CD4-positive, alpha-beta T cell (primary cell): ENCODE measurements at places on chromosomes 12 and 14.

DNA sequence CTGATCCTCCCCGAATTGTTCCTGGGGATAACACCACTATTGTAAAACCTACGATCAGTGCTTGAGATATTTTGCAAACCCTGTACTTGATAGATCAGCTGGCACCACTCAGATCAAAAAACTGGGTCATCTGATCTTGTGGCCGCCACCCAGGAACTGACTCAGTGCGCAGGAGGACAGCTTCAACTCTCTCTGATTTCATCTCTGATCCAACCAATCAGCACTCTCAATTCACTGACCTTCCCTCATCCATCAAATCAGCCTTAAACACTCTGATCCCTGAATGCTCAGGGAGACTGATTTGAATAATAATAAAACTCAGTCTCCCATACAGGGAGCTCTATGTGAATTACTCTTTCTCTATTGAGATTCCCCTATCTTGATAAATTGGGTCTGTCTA, 4.2 kb upstream of the XPOT start:
- no peak for DNase-seq

DNA sequence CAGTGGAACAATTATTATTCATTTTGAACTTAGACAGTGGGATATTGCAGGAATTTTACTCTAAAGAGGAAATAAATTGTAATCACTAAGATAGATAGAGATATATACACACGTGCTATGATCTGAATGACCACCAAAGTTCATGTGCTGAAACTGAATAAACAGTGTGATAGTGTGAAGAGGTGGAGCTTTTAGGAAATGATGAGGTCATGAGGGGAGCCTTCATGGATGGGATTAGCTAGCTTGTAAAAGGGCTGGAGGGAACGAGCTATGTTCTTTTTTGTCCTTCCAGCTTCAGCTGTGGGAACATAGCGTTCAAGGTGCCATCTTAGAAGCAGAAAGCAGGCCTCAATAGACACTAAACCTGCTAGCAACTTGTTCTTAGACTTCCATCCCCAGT, 191.5 kb upstream of the LRIG3 start:
- no peak for DNase-seq

GRCh38 chr12:89657066-89657465, 51.6 kb downstream of the ATP2B1 start:
- DNase-seq: no peak

DNA sequence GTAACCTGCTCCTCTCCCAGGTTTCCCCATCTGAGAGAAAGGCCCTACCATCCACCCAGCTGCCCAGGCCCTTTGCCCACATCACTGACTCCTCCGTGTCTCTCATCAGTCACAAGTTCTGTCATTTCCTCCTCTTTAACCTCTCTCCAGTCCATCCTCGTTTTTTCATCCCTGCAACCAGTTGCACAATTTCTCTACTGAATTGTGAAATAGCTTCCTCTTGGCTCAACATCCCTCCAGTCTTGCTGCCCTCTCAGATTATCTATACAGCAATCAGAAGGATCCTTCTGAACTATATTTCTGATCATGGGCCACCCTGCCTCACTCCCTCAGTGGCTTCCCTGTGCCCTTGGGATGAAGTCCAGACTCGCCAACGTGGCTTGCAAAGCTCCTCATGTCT, 6.8 kb downstream of the FAM161B start:
- no peak for DNase-seq

- DNase-seq: no peak
These were observed 212.1 kb downstream of the GXYLT1 start for GRCh38 chr12:41932470-41932991.

DNA sequence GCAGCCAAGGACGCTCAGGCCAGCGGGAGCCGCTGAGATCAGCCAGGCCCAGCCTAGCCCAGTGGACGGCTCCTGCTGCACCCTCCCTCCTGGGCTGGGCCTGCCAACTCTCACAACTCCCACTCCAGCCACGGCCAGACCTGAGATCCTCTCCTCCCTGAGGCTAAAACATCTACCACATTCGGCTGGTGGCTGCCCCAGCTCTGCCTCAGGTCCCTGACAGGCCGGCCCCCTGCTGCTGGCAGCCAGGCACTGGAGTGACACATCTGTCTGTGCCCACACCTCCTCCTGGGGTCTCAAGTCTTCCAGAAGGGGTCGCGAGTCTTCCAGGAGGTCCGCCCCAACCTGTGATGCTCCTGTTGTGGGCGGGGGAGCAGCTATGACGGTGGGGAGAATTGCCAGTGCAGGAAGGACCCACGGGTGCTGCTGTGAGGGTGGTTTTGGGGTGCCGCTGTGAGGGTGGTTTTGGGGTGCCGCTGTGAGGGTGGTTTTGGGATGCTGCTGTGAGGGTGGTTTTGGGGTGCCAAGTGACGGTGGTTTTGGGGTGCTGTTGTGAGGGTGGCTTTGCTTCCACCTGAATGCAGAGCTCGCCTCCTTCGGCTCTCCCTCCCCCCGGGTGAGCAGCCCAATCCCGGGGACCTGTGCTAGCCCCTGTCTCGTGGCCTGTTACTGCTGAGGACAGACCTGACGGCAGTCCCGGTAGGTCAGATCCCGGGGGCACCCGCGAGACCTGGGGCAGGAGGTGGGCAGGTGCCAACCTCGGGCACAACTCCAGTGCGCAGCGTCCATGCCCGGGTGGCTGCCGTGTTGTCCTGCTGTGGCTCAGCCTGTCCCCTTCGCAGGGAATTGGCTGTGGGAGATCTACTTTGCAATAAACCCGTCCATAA, 27.5 kb upstream of the C14orf180 start:
- no peak for DNase-seq

- no peak for DNase-seq
These were observed 164.6 kb upstream of the PARP11 start for GRCh38 chr12:4037747-4038312.

DNA sequence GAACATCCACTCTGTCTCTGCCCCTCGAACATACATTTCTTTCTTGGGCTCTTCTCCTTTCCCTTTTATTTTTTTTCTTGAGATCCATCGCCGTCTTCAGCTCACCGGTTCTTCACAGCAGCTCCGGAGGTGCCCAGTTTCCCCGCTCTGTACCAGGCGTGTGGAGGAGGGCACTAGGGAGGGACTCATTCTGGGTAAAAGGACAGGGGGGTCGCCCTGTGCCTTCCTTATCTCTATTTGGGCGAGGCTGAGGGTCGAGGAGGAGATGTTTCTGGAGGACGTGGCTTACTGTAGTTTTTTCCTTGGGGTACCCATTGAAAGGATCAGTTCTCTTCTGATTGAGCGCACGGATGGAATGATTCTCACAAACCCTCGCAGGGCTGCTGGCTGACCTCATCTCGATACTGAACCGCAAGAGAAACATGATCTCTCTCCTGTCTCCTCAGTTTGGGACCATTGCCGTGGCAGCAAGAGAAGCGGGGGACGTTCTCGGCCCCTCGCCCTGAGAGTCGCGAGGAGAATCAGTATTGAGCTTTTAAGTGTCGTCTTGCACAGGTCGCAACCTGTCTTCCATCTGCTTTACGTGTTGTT, 386 bp downstream of the LIN52 start:
- no peak for DNase-seq

DNA sequence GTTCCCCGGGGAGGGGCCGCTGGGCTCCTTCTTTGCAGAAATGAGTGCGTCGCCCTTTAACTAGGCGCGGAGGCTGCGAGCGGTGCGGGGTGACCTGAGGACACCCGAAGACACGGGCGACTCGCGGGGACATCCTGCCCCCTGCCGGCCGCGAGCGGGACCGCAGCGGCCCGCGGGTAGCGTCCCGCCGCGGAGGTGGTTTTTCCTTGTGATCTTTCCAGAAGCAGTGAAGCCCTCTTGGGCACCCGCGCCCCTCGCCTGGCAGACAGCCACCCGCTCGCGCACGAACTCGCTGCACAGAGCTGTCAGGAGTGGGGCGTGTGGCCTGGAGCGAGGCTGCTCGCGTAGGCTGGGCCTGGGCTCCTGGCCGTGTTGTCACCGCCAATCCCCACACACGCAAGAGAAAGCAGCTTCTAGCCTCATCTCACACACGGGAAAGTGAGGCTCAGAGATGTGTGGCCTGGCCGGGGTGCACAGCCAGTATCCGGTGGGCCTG, 67.2 kb downstream of the DIO3 start:
- DNase-seq: peak; percentile 69

DNA sequence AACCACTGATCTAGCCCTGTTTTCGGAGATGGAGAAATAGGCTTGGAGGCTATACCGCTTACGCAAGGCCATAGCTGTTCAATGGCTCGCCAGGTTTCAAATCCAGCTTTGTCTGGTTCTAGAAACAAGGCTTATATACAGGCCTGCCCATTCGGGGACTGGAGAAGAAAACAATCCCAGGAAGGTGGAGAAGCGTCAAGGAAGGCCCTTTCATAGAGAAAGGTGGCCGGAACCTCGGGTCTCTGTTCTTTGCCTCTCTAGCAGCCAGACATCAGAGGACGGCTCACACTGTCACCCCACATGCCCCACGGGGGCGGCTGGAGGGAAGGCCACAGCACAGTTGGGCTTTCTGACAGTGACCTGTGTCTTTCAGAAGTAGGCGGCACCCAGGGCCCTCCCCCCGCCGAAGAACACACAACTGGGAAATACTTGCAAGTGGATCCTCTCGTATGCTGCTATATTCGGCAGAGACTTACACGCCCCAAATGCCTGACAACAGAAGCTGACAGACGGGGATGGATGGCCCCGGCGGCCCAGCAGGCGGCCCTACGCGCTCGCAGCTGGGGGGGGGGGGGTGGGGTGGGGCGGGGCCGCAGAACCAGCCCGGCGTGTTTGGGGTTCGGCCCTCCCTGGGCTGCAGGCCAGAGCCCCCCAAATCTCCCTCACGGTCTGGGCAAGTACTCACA, 4.5 kb upstream of the SETD1B start:
- peak; percentile 58 for DNase-seq

DNA sequence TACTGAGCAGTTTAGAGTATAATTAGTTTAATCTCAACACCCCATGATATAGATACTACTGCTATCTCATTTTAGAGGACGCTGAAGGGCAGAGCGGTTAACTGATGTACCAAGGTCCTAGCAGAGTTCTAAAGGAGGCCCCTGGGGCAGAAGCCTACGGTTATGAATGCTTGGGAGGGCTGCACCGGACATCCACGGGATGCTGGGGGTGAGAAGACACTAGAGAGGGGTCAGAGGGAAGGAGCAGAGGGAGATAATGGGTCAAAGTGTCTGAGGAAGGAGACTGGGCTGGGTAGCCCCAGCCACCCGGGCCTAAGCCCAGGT, 1.6 kb upstream of the ACTR6 start:
- DNase-seq: no peak

DNA sequence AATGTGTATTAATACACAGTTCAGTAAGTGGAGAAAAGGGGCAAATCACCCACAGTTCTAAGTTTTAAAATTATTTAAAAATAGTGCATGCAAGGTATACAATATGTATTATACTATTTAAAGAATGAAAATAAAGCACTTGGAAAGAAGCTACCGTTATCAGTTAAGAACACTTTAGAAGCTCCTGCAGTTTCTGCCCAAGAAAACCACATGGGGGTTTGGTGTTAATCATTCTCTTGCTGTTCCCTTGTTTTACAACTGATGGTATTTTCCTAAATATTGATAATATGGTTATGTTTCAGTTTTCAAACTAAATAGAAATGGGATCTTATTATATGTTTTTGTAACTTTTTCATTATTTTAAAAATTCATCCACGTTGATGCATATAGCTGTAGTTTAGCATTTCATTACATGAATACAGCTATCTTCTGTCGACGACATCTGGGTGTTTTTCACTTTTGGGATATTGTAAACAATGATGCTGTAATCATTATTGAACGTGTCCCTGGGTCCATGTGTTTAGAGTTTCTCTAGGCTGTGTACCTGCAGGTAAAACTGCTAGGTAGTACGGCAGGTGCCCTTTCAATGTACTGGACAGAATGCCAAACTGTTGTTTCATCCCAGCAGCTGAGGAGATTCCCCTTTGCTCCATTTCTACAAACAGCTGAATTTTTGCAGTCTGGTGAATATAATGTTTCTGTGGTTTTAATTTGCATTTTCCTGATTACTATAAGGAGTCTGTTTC, 64.1 kb downstream of the APPL2 start:
- no peak for DNase-seq

DNA sequence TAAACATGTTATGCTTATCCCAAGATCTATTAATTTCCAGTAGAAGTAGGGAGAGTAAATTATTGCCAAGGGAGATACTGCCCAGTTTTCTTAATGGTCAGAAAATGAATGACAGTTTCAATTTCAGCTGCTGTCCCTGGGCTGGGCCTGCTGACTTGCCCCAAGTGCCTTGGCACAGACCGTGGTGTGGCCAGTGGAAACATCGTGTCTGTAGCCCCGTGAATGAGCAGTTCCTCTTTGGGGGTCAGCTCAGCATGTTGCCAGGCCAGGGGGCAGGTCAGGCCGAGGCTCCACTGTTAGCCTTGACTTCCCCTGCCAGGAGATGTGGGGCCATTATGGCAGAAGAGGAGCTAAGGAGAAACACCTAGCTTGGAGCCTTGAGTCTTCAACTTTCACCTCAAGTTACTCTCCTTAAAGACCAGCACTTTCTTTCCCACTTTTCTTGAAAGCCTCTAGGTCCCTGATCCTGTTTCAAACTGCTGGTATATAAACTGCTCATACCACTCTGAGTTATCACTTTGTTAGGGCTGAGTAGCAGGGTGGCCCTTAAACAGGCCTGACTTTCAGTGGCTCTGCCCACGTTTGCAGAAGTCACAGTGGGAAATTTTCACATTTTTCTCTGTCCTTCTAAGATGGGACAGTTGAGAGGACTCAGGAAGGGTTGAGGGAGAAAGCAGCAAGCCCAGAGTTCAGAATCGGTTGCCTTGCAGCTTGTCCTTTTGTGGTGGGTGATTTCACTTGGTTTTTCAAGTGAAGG, 73.2 kb downstream of the SUSD6 start:
- DNase-seq: no peak

- no peak for DNase-seq
These were observed 16.3 kb downstream of the GLTP start for GRCh38 chr12:109863847-109864712.

GRCh38 chr12:43789941-43790340, 16.2 kb downstream of the TWF1 start:
- no peak for DNase-seq

DNA sequence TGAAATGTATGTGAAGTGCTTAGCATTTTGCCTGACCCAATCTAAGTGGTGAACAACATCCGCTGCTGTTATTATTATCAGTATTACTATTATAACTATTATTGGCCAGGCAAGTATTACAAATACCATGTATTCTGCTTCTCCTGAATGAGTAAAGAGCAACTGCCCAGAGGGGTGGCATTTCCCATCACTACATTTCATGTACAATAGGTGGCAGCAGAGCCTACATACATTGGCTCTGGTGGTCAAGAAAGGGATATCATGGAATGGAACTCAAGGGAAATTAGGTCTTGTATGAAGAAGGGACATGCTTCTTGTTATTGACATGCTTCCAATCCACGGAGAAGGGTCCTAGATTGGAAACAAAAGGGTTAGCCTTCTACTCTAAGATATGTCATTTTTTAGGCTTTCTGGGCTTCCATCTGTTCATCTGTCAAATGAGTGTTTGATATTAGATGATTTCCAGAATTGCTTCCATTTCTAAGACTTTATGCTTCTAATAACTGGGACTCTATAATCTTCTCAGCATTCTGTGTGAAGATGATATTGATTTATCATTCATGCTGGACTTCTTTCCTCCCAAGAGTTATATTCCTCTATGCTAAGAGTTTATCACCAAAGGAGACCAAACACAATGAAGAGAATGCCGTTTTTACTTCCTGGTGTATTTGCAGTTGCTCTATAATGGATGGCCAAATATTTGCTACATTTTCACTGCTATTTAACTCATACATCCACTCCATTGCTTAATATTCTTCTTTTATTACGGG, 239.1 kb downstream of the SSPN start:
- DNase-seq: no peak

GRCh38 chr12:79174626-79175025, 310.1 kb downstream of the SYT1 start:
- DNase-seq: no peak
